ENCODE measurements at places on chromosomes 7 and 10.

DNA sequence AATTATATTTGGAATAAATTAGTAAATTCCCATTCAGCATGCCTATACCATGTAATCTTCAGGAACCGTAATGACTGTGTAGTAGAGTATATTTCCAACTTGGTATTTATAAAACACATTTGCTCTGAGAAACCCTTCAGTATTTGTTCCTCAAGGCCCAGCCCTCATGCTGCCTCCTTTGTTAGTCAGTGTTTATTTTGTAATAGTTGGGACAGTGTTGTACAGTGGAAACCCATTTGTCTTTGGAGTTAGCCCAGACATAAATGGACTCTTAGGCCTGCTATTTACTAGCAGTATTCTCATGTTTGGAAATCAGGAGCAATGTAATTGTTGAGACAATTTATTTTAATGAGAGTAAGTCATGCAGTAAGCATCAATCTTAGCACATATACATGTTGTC, 686.9 kb downstream of the AUTS2 start:
- DNase-seq, result no peak

DNA sequence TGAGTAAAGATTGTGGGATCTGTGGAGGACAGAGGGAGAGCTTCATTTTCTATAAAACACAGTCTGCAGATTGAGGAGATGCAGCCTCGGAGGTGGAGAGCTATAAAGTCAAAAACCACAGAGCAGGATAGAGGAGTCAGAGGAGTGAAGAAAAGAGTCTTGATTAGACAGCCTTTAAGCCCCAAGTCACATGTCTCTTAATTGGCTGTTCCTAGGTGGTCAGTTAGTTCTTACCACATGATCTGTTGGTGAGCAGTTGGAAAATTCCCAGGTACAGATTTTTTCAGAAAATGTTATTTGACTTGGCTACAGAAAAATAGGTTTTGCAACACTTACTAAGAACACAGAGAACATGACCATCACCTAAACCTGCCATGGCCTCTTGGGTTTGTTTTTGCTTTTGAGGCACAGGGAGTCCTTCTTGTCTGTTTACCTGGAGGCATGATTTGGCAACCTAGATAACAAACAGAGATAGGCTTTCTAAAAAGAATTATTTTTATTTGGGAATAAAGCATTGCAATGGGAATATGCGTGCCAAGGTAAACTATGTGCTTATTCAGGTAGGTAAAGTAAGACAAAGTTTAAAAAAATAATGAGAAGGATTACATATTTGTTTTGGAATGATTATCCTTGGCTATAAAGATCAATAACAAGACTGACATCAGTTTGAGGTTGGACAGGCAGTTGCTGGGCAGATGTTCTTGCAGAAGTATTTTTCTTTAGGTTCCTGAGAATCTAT, 604 bp upstream of the CYP3A43 start:
- DNase-seq, result no peak

DNA sequence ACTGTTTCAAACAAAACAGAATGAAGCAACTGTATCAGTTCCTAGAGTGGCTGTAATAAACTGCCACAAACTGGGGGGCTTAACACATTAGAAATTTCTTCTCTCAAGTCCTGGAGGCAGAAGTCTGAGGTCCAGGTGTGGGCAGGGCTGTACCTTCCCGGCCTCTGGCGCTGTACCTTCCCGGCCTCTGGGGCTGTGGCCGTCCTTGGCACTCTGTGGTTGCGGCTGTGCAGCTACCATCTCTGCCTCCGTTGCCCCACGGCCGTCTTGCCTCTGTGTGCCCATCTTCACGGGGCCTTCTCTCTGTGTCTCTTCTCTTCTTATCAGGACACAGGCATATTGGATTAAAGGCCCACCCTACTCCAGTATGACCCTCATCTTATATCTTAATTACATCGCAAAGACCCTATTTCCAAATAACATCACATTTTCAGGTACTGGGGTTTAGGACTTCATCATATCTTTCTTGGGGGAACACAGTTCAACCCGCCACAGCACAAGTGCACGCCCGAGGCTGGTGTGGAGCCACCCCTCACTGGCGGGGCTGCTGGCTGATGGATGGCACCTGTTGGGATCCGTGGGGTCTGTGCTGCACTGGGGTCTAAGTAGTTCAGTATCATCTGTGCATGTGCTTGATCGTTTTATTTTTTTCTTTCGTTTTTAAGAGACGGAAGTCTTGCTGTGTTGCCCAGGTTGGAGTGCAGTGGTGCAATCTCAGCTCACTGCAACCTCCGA, 123.2 kb downstream of the ACTR3B start:
- no peak for DNase-seq

- DNase-seq, result peak; percentile 76
Measured at GRCh38 chr7:106022193-106022821, 59.2 kb downstream of the CDHR3 start.

- no peak for DNase-seq
Measured at GRCh38 chr7:113649556-113649955, 269.3 kb downstream of the PPP1R3A start.

GRCh38 chr7:105512415-105512814, 9.7 kb downstream of the PUS7 start:
- DNase-seq, result no peak

DNA sequence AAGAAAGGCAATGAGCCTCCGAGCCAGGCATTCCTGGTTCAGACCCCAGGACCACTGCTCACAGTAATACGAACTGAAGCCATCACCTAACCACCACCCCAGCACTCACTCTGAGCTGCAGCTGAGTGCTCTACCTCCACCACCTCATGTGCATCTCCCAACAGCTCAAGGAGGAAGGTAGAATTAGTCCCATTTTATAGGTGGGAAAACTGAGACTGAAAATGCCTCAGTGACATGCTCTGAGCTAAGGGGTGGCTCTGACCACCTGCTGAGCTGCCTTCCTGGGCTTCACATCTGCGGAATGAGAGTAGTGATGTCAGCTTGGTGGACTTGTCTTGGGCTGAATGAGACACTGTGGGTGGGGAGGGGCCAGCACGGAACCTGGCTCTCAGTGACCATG, 159.7 kb upstream of the UNC5B start:
- DNase-seq, result no peak

- no peak for DNase-seq
Measured at GRCh38 chr7:159210581-159211235, 66.0 kb upstream of the VIPR2 start.

DNA sequence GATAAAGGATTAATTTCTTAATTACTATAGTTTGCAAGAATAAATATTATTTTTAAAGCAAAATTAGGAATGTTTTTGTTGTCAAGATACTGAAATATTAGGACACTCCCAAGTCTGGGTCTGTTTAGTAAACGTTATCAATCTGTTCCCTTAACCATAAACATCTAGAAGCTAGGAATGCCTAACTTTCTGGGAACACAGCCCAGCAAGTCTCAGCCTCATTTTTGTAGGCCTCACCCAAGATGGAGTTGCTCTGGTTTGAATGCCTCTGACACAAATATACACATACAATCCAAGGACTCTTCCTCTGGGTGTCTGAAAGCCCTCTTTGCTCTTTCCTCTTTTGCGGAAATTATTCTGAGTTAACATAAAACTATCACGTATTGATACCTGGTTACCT, 487.4 kb upstream of the CELF2 start:
- DNase-seq, result no peak

GRCh38 chr10:12728494-12728893, 273.0 kb downstream of the CCDC3 start:
- DNase-seq, result no peak

- no peak for DNase-seq
Measured at GRCh38 chr10:70500368-70500767, 21.8 kb downstream of the PALD1 start.

DNA sequence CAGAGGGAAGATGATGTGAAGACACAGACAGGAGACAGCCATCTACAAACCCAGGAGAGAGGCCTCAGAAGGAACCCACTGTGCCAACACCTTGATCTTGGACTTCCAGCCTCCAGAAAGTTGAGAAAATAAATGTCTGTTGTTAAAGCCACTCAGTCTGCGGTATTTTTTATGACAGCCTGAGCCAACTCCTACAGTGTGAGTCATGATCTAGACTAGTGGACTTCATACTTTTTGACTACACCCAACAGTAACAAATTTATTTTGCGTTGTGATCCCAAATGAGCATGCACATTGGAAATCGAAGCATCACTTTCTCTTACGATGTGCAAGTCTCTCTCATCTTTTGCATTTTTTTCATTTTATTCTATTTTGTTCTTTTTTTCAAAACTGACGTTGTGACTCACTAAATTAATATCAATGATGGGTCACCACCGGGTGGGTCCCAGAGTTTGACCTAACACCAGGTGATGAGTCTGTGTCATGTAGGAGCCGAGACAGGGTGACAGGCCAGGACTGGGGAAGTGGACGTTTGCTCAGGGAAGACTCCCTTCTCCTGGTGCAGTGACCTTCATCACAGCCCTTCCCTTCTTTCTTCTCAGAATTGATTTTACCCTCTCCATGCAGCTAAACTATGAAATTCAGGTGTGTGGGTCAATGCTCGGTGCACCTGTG, 28.9 kb downstream of the PHYH start:
- DNase-seq, result no peak

DNA sequence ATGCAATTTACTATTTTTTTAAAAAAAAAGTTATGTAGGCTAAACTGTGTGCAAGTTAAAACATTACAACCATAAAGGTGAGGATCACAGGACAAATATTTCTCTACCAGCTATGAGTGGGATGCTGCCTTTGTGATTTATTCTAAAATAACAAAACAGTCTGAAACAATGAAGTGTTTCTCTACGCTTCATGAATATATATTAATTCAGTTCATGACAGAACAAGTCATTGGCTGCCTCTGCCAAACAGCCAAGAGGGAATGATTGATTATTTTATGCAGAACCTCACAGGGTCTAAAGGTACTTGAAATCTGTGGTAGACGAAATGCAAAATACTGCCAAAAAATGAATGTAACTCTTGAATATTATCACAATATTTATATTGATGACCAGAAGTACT, 29.0 kb upstream of the SOSTDC1 start:
- no peak for DNase-seq

DNA sequence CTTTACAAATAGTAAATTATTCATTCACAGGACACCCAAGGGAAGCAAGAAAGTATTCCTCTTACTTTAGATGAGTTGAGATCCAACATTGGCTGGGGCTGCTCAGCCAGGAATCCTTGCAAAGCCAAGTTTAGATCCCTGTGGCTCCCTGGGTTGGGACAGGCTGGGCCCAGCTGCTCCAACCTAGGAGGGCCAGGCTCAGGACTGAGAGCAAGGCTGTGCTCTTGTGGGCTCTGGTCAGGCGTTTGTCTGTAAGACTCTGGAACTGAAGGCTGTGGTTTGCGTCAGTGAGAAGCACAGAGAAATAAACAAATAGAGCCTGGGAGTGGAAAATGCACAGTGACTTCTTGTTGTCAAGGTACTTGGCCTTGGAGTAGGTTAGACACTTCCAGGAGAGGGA, 53.2 kb upstream of the TMEM273 start:
- no peak for DNase-seq

DNA sequence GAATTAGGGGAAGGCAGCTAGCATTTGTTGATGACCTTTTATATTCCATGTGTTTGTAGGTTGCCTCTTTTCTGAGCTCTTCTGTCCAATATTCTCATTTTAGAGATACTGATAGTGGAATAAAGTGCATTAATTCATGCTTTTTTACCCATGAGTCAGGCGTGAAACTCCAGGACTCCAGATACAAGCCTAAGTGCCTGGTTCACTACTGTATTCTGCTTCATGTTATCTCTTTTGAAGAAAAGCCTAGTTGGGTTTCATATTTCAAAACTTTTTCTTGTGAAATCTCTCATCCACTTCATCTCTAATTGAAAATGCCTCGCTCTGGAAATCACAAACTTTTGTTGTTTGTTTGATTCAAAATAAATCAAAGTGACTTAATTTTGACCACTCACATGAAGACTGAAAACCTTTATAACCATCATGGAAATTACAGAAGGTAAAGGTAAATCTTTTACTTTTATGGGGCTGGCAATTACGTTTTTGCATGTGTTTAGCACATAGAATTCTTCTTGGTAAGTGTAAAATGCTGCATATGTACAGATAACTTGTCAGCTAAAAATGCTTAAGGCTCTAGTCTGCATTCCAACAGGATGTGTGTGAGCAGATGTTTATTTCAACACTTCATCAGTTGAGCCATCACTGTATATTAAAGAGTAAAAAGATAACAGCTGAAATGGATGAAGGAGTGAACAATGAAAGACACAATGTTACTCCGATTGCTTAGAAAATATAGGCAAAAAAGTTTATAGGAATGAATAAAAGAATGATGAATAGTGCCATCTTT, 961.8 kb upstream of the CELF2 start:
- DNase-seq, result no peak

GRCh38 chr10:48491392-48492139, 113.3 kb downstream of the ARHGAP22 start:
- DNase-seq, result no peak
